ENCODE measurements at places on chromosomes 3 and 15. TPM values are rescaled to one million over a fixed set of nuclear protein-coding genes. Genes with fewer than 3 reads are reported as not detected.
A peak's percentile ranks its signal among the peaks of the same experiment; 100 is the strongest.

GRCh38 chr3:118102737-118103136 lies 931.9 kb downstream of the IGSF11 start:
- no peak for DNase-seq

Gene CFAP100
- not detected for total RNA-seq

DNA sequence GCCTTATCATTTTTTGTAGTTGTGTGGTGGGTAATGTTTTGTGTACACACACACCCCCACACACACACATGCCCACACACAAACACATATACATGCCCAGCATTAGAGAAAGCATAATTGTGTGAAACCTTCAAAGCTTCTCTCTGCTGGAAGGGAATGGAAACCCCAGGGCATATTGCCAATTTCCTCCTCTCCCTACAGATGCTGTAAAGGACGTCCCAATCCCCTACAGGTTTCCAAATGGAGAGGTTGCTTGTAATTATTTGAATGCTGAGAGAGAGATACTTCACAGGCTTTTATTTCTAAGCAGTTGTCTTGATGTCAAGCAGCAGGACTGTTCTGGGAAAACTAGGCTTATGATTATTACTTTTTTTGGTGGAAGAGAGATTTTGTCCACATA lies 23.0 kb upstream of the CCK start:
- no peak for DNase-seq

- DNase-seq = peak; percentile 25
Observed at GRCh38 chr15:30956216-30957124, 35.0 kb downstream of the MTMR10 start.

GRCh38 chr3:128075522-128076482 lies 23.6 kb downstream of the SEC61A1 start:
- DNase-seq = peak; percentile 61

- no peak for DNase-seq
Observed at GRCh38 chr3:182005701-182006100, 294.0 kb downstream of the SOX2 start.

DNA sequence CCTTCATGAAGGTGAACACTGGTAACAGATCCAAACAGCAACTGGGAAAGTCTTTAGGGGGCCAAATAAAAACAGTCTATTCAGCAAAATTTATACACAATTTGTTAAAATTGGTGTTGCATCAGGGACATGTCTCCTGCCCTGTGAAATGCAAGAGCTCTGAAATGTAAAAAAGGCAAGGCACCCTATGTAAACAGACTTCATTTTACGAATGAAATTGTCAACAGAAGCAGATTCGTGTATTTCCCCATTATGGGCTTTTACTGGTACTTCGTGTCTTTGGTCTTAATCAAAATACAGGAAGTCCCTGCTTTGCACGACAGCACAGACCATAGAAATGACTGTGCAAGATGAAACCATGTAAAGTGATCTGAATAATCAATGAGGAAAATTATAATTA lies 127.3 kb upstream of the THBS1 start:
- DNase-seq = no peak
